ENCODE measurements at places on chromosomes 6 and 20.
A peak's percentile ranks its signal among the peaks of the same experiment; 100 is the strongest.

GRCh38 chr6:15429141-15430110 is 183.6 kb downstream of the JARID2 start:
- no peak for DNase-seq

DNA sequence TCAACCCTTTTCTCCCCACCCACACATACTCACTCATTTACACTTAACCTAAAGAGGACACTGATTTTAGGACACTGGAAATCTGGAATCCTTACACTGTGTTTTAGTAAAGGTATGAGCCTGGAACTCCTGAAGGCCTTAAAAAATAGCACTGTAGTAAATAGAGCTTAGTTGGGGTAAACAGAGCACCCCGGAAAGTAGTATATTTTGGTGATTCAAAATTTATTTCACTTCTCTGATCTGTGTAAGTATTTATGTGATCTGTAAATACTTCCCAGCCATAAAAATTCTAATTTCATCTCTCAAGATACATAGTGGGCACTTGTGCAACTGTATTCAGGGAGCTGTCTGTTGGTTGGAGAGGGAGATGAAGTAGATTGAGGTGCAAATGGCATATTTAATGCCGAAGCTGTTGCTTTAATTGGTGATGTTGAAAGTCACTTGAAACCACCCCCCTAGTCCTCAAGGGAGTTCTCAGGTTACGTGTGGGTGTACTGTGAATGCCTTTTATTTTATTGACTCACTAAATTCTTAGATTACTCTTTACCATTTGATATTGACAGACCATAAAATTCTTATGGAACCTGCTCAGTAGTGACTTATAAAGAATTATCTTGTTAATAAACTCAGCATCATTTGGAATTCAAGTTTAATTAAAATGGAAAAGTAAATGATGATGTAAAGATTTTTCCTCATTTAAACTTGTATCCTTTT is 154.9 kb downstream of the SOX4 start:
- DNase-seq, result no peak

GRCh38 chr20:13220194-13220903 is 725 bp upstream of the ISM1 start:
- DNase-seq, result no peak

GRCh38 chr6:88562353-88563276 is 396.5 kb upstream of the CNR1 start:
- DNase-seq, result no peak

DNA sequence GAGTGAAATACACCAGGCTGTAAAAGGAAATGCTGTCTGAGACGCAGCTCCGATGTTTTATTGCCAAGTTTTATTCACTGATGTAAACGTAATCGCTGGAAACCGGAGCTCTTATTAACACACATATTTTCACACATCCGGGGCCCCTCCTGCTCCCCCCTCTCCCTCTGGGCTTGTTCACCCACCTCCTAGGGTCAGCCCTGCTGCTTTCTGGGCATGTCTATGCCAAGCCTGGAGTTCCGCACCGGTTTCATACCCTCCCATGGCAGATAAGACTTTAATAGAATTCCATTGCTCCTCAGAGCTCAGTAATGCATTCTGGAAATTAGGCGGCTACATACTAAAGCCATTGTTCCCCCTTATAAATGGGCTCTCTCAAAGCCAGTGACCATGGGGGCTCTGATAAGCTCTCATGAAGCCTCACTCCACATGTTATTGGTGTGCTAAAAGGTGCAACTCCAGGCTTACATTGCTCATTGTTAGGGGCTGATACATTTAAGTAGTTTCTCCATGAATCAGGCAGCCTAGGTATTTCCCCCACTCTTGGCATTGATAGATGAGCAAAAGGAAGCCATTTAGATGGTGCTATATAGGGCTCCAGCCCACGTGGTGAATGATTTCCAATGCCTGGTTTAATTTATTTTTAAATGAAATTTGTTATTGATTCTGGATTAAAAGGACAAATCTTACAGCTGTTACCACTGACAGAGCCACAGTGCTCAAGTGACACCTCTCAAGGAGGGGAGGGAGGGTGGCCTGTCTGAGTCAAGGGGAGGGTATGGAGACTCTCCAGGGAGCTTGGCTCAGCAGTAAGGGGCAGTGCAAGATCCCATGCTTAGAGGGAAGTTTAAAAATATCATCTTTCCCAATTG is 4.5 kb upstream of the VSTM2L start:
- DNase-seq, result no peak

GRCh38 chr6:56335726-56336125 is 88.3 kb upstream of the COL21A1 start:
- peak; percentile 58 for DNase-seq

Measured in urothelium cell line (cell line).